ENCODE measurements at places on chromosomes 3 and 15.

DNA sequence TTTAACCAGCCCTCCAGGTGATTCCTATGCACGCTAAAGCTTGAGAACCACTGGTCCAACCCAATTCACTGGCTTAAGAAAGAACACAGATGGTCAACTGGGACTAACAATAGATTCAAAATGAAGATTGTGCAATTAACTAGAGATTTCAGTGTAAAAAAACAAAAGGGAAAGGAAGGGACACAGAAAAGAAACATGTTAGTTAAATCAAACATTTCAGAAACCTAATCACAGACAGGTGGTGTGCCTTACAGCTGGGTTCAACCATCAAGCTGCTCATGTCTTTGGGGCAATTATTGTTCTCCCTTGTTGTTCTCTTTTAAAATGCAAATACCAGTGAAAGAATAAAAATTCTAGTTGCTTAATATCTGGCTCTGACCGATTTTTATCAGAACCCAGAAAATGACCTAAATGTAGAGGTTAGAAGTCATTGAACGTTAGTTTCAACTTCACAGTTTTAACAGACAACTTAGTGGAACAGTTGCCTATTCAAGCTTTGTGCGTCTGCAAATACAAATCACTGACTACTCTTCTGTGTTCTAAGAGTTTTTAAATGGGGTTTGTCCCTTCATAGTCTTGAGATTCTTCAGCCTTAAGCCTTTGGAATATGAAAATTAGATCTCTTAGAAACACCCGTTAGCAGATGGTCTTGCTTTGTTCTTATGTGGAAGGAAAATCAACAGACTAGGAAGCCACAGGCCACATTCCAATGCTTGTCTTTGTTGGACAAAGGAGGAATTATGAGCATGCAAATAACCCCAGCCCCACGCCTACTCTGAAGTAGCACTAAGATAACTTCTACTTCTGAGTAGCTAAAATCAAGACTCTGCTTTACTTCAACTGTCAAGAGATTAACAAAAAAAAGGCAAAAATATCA is 223.4 kb downstream of the ATP8B4 start:
- DNase-seq: no peak

DNA sequence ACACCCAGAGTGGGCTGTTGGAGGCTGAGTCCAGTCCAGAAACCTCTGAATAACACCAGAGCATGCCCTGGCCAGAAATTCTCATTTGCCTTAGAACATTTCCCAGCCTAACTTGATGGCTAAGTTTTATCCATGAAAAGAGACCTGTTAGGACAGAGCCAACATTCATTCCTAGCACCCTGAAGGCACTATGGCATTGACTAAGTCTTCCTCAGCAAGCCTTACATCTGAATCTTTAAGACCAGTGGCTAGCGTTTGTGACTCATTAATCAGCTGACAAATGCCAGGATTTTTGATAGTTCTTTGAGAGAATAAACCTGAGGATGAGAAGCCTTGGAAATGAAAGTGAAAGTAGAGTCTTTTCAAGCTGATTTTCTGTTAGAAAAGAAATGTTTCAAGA is 1087.1 kb upstream of the ALCAM start:
- DNase-seq: no peak

GRCh38 chr3:53579636-53580035 is 85.2 kb downstream of the CACNA1D start:
- DNase-seq: no peak

GRCh38 chr3:49839193-49839809 is 17.1 kb downstream of the TRAIP start:
- DNase-seq: no peak

- no peak for DNase-seq
These were observed 30.3 kb downstream of the IL12A start for GRCh38 chr3:160018959-160019358.

DNA sequence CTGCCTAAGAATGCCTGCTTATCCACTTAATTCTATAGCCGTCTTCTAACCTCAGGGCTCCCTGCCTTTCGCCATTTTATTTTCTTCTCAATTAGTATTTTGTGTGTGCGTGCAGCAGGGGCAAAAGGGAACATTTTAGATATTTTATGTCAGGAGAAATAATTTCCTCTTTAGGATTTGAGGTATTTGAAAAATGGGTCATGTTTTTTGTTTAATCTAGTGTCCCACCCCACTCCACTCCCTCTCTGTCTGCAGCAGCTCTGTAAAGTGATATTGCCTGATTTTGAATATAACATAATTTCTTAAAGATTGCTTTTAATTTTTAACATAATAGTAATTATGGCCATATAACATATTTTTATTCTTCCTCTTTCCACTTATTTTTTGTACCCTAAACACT is 593.2 kb upstream of the DPPA4 start:
- DNase-seq: no peak
